Metanephros (tissue), 2 donors: ENCODE measurements at places on chromosomes 13 and 19. TPM values are rescaled to one million over a fixed set of nuclear protein-coding genes. Genes with fewer than 3 reads are reported as not detected.

Gene PBX4
- 5.3 TPM for total RNA-seq

Gene DCLK1
- total RNA-seq: 21.1 TPM

Gene PEAK3
- 0.47 TPM for total RNA-seq

Gene CAPS
- total RNA-seq: 59.2 TPM

Gene ICAM5
- total RNA-seq: 2.2 TPM

Gene YJEFN3
- total RNA-seq: 2.7 TPM

Gene NLRP11
- 0.18 TPM for total RNA-seq

Gene MARK4
- total RNA-seq: 29.3 TPM

Gene KIR3DL1
- not detected for total RNA-seq

Gene CABP5
- total RNA-seq: not detected

Gene NKPD1
- 0.12 TPM for total RNA-seq

Gene UBE2L5
- not detected for total RNA-seq

Gene ALOX5AP
- 12.8 TPM for total RNA-seq

Gene TSEN34
- 65.2 TPM for total RNA-seq

Gene ZNF665
- 4.3 TPM for total RNA-seq

Gene ZBTB7A
- total RNA-seq: 23.2 TPM

Gene CPT1C
- 10.9 TPM for total RNA-seq

Gene RXFP2
- total RNA-seq: 0.41 TPM

Gene LGALS7B
- 1.2 TPM for total RNA-seq

Gene IGFL3
- total RNA-seq: not detected

Gene ZNF208
- 33.8 TPM for total RNA-seq

Gene MICOS13
- 90.4 TPM for total RNA-seq

Gene TJP3
- 18.3 TPM for total RNA-seq

Gene TUBA3C
- not detected for total RNA-seq

Gene CD22
- total RNA-seq: 6.7 TPM

Gene HCST
- total RNA-seq: 6.9 TPM

Gene ARHGAP45
- total RNA-seq: 24.3 TPM

Gene MTUS2
- 3.3 TPM for total RNA-seq

Gene KDM4B
- 46.4 TPM for total RNA-seq

Gene PDX1
- total RNA-seq: not detected

Gene GPR4
- 1.8 TPM for total RNA-seq

Gene GJB6
- 1.2 TPM for total RNA-seq

Gene FAM124A
- 3.7 TPM for total RNA-seq

Gene LATS2
- 24.9 TPM for total RNA-seq

Gene EPS8L1
- total RNA-seq: 32.5 TPM

Gene GPR12
- total RNA-seq: 0.06 TPM

Gene FXYD3
- total RNA-seq: 25.8 TPM

Gene XRCC1
- 22.9 TPM for total RNA-seq
